ENCODE measurements at places on chromosomes 12 and 14.

- no peak for DNase-seq
Observed at GRCh38 chr12:100610666-100611430, 37.4 kb downstream of the GAS2L3 start.

GRCh38 chr12:69024907-69025306 lies 91.9 kb upstream of the CPM start:
- no peak for DNase-seq

GRCh38 chr12:91422811-91423692 lies 240.4 kb upstream of the DCN start:
- DNase-seq, result no peak

DNA sequence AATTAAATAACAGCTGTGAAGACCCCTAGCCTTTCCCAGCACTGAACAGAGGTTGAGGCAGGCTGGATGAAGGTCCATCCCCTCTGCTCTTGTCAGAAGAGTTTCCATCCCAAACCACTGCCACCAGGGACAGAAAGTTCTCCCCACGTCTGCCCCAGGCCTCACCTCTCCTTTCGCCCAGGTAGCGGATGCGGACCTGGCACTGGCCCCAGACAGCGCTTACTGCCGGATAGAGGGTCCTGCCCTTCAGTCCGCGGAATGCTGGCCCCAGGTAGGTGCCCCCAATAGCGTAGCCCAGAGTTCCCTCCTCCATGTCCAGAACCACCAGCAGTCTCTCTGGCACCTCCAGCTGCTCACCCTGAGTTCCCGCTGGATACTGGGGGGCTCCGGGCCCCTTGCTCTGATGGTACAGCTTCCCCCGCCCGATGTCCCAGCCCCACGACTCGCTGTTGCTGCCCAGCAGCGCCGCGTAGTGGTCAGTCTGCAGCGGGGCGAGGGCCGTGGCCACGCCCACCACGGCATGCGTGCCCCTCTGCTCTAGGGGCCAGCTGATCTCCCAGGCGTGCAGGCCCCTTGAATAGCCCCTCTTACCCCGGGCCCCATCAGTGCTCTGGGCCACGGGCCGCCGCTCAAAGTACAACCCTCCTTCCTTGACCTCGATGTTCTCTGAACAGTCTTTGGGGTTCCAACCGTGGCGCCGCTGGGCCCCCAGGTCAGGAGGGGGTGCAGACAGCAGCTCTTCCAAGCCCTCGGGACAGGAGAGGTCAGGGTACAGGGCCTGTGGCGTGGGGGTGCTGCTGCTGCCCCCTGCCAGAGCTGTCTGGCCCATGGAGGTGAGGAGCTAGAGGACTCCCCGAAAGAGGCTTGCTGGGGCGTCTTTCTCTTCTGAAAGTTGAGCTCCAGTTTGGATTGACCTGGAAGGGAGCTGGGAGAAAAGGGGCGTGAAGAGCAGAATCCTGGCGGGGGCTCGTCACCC lies 742 bp downstream of the SPSB2 start:
- DNase-seq, result no peak

DNA sequence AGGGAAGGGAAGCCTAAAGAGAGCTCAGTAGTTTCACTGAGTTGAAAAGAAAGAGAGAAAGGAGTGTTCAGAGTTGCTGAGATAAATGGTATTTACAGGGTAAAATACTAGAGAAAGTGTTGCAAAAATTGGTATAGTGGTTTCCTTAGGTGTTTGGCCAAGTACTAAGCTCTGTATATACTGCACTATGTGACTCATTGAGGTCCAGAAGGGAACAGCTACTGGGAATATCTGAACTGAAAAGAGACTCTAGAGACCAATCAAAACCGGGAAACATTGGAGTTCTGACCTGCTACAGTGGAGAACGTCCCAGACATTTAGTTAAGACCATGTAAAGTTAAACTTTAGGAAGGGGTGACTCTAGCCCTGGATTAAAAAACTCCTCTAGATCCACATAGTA lies 42.7 kb upstream of the ALX1 start:
- no peak for DNase-seq

GRCh38 chr12:124364543-124364942 lies 69.7 kb downstream of the RFLNA start:
- no peak for DNase-seq

DNA sequence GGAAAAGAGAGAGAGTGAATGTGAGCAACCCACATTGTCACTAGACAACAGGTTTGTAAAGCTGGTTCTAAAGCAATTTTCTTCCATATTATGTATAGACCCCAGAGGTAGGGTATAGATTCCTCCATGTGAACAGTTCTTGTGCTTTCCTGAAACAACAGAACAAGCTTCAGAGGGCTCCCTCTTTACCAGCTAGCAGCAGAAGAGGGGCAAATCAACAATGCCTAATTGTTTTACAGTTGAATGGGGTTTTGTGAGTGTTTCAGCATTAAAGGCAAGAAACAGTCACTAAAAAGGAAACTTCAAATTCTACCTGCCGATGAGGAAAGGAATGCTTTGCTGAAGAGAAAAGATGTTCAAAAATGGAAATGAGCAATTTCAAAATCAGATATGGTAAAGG lies 341.2 kb upstream of the KITLG start:
- DNase-seq, result no peak

DNA sequence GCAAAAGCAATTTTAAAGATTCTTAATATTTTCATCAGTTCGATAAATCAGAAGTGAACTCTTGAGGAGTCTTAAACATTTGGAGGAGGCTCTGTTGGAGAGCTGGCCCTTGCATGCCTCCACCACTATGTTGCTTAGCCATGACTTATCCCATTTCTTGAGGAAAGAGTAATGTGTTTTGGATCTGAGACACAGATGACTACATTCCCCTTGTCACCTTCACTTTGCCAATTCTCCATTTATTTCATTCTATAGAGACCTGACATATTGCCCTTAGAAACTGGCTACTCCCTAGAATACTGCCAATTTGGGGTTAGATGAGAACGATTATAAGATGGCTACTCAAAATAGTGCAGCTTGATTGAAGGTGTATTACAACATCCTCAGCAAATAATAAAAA lies 157.4 kb upstream of the TMEM260 start:
- no peak for DNase-seq

DNA sequence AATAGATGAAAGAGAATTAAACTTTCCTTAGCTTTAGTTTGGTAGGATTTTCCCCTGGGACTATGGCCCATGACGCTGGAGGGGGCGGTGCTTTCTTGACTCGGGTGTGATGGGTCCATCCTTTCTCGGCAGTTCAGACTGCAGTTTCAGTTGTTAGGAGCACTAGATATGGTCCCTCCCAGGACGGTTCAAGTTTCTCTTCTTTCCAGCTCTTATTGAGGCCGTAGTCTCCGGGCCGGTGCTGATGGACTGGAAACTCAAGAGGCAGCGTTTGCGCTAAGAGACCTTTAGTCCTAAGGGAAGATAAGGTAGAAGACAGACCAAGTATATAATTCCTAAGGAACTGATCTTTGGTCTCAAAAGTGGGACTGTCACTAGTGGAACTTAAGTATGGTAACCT lies 111.2 kb downstream of the RIN3 start:
- no peak for DNase-seq

GRCh38 chr14:70881549-70882177 lies 25.6 kb upstream of the PCNX1 start:
- DNase-seq, result no peak

DNA sequence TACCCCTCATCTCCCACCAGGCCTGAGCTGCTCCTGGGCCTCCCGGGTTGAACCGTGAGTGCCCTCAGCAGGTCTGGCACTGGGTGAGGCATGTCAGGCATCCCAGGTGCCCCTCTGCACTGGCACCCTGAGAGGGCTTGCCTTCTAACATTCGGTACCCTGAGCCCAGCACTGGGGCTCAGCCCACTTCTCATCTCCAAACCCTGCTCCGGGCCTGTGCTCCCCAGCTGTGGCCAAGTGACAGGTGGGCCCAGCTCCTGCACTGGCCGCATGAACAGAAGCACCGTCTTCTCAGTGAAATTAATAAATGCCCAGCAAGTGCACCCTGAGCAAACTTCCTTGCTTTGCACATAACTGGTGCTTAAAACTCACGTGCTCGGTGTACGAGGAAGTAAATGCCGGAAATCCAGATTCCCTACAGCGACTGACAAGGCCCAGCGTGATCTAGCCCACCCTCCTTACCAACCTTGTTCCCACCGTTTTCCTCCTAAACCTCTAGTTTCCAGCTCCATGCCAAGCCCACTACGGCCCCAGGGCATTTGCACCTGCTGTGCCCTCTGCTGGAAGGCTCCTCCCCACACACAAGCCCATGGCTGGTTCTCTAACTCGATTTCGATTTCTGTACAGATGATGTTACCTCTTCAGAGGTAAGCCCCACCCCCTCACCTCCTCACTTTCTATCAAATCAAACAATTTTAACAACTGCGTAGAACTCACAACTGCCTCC lies 115.2 kb upstream of the NCOR2 start:
- no peak for DNase-seq

DNA sequence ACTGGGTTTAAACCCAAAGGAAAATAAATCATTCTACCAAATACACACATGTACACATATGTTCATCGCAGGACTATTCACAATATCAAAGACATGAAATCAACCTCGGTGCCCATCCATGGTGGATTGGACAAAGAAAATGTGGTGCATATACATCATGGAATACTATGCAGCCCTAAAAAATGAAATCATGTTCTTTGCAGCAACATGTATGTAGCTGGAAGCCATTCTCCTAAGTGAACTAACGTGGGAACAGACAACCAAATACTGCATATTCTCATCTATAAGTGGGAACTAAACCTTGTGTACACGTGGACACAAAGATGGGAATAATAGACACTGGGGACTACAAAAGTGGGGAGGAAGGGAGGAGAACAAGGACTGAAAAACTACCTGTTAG lies 96.6 kb downstream of the LMNTD1 start:
- no peak for DNase-seq

GRCh38 chr12:103728323-103728722 lies 112.7 kb downstream of the NT5DC3 start:
- DNase-seq, result no peak
